ENCODE measurements at places on chromosomes 2 and 18.

DNA sequence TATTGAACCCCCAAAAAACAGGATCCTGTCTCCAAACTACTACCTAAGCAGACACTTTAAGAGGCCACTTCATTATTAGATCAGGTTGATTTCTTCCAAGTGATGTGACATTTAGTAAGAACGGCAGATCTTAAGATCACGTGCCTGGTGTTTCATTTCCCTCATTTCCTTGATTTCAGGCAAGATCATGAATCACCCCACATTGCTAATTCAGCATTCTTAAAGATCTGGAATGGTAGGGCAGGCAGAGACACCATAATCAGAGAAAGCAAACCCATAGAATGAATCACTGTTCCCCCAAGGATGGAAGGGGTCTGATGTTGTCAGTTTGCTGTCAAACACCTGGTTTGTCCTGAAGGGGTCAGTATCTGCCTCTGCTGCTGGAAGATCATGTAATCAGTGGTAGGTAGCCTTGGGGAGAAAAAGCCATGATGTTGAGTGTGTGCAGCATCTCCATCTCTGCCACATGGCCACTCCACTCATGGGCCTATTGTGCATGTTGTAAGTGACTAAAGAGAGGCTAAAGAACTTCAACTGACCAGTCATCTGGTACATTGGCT is 133.9 kb downstream of the ARHGAP15 start:
- no peak for DNase-seq

DNA sequence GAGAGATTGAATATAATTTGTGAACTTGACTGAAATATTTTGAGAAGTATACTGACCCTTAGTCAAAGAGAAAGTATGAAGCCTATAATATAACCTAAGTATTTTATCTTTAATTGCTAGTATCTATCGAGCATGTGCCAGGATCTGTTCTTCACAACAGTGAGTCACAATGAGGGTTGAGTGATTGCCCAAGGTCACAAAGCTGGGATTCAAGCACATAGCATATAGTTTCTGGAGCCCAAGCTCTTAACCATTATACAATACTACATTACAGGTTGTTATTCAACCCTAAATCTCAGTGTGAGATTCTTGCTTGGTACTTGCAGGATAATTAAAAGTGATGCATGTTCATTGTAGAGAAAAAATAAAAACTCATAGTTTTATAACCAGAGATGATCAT is 97.2 kb downstream of the RAB3GAP1 start:
- DNase-seq: no peak

GRCh38 chr2:127105656-127106456 is 1.1 kb downstream of the BIN1 start:
- DNase-seq: no peak

GRCh38 chr2:239298116-239298804 is 102.6 kb downstream of the HDAC4 start:
- peak; percentile 66 for DNase-seq

DNA sequence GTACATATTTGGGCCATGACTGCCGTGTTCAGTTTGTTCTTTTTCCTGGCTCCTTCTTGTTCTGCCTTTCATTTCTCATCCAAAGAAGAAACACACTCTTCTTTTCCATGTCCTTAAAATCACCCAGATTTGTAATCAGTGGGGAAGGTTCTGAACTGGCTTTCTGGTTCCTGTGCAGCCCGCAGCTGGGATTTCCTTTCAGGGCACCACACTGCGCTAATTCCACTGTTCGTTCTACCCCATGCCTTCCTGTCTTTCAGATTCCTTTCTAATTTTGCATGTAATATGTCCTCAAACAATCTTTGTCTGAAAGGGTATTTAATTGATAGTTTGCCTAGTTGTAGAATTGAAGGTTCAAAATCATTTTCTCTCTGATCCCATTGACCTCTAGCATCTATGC is 94.1 kb downstream of the HS1BP3 start:
- no peak for DNase-seq

DNA sequence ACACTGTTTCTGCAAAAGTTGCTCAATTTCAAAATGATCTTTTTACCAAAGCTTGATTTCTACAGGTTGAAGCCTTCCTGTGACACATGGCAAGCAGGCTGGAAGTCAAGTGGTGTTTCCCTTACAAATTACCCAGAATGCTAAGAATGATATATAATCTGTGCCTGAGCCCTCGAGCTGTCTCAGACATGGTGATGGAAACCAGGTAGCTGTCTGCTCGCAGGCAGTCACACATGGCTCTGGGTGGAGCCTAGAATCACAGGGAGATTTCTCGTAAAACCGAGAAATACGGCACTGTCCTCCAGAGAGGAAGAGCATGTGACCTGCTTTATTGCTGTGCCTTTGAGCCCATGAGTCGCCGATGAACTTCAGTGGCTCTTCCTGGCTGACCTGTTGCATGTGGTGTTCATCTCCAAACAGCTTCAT is 392.9 kb downstream of the ZNF521 start:
- DNase-seq: no peak

DNA sequence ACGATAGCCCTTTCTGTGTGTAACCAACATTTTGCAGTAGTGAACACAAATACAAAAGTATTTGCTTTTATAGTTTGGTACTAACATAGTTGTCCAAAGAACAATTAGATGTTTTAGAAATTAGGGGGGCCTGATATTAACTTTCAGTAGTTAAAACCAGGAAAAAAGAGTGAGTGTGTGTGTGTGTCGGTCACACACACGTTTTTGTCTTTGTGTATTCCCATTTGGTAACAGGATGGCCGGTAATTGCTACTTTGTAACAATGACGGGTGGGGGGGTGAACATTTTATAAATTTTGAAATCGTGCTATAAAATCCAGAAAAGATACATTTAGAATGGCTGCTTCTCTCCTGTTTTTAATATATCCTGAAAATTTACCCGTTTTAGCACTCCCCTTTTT is 1.5 kb downstream of the PPIG start:
- DNase-seq: no peak

GRCh38 chr2:53958443-53958842 is 12.3 kb downstream of the PSME4 start:
- DNase-seq: no peak

DNA sequence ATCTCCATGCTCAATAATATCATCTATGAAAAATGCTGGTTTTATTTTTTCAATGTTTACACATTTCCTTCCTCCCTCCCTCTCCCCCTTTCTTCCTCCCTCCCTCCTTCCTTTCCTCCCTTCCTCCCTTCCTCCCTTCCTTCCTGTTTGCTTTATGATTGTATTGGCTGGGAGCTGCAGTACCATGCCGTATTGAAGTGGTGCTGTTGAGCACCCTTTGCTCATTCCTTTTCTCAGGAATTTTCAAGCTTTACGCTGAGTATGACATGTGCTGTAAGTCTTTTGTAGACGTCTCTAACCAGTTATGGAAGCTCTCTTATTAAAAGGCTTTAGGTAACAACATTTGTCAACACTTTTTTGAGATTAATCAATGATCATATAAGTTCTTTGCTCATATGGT is 100.4 kb downstream of the SNTG2 start:
- DNase-seq: peak; percentile 33

DNA sequence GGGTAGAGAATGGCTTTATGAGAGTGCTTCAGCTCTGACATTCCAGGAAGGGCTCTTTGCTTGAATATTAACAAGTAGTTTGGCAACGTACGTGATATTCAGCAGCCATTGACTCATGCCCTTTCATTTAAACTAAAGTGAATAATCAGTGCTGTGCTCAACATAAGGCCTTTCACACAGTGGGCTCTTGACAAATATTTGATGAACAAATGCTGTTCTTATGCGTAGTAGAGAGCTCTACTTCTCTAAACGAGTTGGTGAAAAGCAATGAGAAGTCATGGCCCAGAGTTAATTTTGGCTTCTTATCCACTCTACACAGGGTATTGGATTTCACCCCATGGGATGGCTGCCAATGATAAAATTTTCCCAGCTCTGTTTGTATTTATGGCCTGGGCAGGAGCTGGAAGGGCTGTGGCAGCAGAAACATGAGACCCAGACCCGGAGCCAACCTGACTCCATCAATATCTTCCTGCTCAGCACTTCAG is 338.9 kb downstream of the CCDC85A start:
- DNase-seq: peak; percentile 24

- no peak for DNase-seq
Observed at GRCh38 chr2:46393347-46393820, 86.0 kb upstream of the TMEM247 start.

DNA sequence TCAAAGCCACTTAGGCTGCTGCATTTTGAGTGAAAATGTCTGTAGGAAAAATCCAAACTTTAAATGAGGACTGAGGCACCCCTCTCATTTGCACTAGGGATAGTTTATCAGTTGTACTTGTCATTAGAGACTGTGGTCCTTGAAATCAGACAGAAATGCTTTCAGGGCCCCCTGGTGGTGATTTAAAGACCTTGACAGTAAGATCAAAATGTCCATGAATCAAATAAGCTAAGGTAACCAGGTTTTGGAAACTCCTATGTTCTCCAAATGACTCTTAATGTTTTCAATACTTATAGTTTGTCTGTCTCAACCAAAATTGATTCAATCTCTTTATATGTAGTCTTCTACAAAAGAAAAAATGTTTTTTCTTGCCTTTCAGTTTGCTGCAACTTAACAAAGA is 28.8 kb upstream of the DDX18 start:
- peak; percentile 40 for DNase-seq

DNA sequence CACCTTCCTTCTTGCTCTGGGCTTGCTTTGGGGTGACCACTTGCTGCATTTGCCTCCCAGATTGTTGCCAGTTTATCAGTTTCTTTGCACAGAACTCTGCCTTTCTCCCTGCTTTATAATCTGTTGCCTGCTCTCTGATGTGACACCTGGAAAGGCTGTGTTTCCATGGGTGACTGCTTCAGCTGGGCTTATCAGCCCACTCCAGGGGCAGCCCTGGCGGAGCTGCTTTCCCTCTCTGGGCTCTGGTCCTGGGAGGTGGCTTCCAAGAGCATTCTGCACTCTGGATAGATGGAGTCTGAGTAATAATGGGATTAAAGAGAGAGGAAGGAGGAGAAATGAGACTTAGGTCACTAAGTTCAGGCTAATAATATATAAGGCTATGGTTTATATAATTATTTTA is 352.7 kb downstream of the TSN start:
- DNase-seq: no peak
